Esophagus muscularis mucosa (tissue), 4 donors: ENCODE measurements at places on chromosomes 16 and 17.

- DNase-seq, result no peak
These were observed 4.0 kb downstream of the SDF2 start for GRCh38 chr17:28657756-28658155.

DNA sequence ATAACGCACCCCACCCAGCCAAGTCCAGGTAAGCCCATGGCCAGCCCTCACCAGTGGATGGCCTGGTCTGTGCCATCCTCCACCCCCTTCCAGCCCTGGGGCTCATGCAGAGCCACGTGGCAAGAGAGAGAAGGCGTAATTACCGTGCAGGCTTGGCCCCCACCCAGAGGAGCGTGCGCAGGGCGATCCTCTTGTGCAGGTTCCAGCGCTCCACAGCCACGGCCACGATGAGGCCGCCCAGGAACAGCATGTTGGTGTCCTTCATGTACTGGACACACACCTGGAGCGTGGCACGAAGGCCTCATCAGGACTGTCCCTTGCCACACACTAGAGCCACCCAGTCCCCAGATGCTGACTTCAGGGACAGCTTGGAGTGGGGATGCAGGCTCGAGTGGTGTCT is 6.7 kb downstream of the SLC13A5 start:
- no peak for DNase-seq

- DNase-seq, result no peak
These were observed 48.9 kb downstream of the IRX6 start for GRCh38 chr16:55372792-55373488.

DNA sequence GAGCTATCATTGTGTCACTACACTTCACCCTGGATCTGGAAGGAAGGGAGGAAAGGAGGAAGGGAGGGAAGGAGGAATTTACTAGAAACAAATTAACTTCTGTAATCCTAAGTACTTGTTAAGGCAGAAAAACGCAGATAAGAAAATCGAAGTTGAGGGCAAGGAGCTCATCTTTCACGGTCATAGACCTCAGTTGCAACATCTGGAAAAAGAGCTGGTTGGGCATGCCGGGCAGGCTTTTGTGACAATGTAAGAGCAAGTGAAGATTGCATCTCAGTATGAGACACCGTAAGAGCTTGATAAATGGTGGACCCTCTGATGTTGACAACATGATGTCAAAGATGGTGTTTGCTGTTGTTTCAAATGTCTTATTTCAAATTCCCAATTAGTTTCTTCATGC is 721.5 kb downstream of the MAF start:
- no peak for DNase-seq

GRCh38 chr16:68627951-68628425 is 17.1 kb upstream of the CDH3 start:
- no peak for DNase-seq

- no peak for DNase-seq
These were observed 22.8 kb downstream of the G6PC3 start for GRCh38 chr17:44093231-44093900.

DNA sequence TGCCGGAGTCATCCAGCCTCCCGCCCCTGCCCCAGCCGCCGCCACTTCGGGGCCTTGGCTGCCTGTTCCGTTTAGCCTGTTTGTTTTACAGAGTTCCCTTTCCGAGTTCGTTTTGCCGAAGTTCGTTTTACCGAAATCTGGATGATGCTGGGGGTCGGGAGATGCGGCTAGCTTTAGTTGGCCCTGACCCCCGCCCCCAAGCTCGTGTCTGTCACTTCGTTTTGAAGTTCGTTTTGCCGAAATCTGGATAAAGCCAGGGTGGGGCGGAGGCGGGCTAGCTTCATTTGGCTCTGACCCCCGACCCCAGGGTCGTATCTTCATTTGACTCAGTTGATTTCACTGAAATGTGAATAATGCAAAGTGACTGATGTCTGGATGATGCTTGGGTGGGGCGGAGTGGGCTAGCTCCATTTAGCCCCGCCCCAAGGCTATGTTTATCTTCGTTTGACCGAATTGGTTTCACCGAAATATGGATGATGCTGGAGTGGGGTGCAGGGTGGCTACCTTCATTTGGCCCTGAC is 591 bp downstream of the PSMD7 start:
- DNase-seq, result no peak

- DNase-seq, result no peak
These were observed 24.4 kb upstream of the GPT2 start for GRCh38 chr16:46859719-46860152.

GRCh38 chr17:41784207-41784744 is 2.2 kb downstream of the JUP start:
- DNase-seq, result no peak

- DNase-seq, result no peak
These were observed 82.4 kb downstream of the NDE1 start for GRCh38 chr16:15732416-15732815.

DNA sequence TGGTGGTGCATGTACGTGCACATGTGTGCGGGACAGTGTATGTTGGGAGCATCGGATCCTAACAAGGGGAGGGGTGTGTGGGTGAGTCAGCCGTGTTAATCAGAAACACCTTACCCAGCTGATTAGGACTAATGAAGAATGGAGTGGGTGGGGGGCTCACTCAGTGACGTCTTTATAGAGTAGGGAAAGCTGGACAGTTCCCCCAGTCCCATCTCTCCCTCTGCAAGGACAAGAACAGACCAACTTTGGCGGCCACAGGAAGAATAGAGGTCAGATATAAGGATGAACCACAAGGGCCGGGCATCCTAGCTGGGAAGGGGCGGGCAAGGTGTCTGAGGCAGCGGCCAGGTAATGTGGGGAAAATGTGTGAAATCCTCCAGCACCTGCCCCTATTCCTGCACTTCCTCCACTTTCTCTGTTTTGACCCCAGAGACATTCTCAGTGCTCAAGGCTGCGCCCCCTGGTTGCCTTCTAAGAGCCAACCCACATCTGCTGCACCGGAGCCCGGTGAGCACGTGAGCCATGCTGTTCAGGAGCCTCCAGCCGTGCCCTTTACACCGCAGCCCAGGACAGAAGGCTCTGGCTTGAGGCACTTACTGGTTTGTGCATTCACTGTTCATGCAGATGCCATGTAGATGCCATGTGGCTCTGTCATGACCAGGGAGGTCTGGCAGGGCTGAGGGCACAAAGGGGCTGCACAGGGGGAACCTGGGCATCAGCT is 18.9 kb upstream of the TBX21 start:
- DNase-seq, result no peak

DNA sequence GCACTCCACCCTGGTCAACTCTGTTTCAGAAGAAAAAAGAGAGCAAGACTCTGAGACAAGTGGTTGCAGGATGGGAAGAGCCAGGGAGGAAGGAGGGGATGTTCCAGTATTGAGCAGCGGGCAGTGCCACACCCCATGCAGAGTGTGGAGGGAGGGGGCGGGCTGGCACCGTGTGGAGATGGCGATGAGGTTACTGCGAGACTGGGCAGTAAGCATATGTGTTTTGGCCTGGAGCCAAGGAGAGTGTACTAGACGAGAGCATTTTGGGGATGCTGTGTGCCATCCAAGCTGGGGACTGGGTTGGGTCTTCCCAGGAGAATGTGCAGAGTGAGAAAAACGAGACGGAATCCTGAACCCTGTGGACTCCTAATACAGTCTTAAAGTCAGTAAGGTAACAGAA is 3.4 kb downstream of the TBC1D24 start:
- no peak for DNase-seq

DNA sequence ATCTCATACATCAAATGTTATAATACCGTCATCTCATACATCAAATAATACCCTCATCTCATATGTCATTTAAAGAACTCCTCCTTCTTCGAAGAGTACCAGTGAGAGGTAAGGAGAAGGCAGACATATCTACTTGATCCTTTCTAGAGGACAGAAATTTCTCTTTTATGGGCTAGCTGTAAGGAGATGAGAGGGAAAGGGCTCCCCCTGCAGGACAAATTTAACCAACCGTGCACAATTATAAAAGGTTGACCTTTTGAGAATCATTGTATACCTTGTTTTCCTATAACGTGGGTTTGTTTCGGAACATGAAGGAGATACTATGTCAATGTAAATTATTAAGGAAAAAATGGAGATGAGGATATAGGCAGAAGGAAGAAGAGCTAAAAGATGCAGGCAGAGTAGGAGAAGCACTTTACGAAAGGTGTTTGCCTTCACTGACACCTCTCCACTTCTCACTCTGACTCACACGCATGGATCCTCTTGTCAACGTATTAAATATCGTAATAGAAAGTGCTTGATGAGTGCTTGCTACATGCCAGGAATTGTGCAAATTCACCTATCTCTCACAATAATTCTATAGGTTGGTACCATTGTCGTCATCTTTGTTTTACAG is 465.9 kb upstream of the ERCC4 start:
- no peak for DNase-seq

GRCh38 chr17:48787828-48788227 is 29.2 kb downstream of the TTLL6 start:
- no peak for DNase-seq

DNA sequence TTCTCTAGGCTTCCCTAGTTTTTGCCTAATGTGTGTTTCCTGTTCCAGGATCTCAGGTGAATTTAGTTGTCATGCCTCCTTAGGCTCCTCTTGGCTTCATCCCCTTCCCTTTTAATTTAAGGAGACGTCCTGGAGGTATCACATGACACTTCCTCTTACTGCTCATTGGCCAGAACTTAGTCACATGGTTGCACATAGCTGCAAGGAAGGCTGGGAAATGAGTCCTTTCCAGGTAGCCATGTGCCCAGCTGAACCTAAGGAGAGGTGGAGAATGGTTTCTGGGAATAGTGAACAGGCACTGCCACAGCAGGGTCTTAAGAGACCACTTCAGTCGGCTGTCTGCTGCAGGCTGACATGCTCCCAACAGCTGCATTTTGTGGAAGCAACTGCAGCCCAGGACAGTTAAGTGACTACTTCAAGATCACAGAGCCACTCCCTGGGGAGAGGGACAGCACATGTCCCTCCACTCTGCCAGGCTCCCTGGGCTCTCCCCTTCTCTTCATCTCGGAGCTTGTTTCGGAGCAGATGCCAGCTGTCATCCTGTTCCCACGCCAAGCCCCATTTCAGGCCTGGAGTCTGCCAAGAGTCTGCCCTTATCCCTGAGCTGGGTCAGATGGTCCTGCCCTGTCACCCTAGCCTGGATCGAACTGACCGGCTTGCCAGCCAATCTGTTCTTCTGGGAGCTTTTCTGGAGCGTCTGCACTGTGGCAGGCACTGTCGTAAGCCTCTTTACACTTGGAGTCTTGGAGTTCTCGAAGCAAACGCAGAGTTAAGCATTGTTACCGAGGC is 81.4 kb upstream of the FOXF1 start:
- no peak for DNase-seq

GRCh38 chr16:85901773-85902365 is 2.9 kb downstream of the IRF8 start:
- no peak for DNase-seq

DNA sequence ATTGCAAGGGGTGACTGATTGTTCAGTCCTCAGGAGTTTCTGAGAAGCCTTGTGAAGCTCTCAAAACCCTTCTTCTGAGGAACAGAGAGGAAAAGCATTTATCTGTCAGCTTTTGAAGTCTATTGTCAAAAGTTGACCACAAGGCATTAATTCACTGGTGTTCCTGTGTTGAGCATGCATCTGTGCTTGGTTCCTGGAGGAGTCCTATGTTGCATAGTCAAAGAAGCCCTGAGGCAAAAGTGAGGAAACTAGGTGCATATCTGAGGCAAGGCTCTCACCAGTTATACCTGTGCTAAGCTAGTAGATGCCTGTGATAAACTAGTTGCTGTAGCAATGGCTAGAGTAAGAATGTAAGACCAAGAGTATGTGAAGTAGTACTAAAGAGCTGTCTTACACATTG is 1.8 kb upstream of the HEATR6 start:
- DNase-seq, result no peak

GRCh38 chr17:9270921-9271320 is 249.6 kb downstream of the NTN1 start:
- DNase-seq, result no peak

GRCh38 chr16:78390508-78391324 is 291.3 kb downstream of the WWOX start:
- no peak for DNase-seq

DNA sequence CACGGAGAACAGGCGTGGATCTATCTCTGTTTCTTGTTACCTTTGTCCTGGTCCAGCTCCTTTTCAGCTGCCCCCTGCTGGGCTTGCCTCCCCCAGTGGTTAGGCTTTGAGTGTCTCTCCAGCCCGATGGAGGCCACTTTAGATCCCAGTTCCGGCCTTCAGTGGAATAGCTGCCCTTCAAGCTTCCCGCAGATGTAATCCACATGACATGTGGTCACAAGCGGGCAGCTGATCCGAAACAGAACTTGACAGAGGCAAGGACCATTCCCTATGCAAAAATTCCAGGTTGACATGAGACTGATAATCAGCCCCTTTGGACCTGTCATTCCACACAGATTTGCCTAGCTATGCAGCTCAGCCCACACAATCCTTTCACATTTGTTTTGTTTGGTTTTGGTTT is 40.6 kb upstream of the AQP8 start:
- no peak for DNase-seq

DNA sequence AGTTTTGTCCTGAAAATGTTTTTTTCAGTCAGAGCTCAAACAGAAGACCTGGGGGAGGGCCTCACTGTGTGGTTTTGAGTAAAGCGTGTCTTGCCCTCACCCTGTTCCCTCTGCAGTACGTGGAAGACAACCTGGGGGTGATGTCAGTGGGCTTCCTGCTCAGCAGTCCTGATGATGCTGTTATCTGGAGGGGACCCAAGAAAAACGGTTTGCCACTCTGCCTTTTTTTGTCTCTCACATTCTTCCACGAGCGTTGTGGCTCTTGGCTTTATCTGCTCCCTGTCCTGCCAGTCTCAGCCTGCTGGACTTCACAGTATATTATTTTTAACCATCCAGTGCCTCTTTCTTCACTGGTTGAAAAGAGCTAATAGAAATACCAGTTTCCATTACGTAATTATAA is 12.9 kb downstream of the NUBP1 start:
- no peak for DNase-seq

- no peak for DNase-seq
These were observed 15.9 kb downstream of the ST6GALNAC2 start for GRCh38 chr17:76569607-76570279.

- DNase-seq, result no peak
These were observed 12.3 kb downstream of the NUPR1 start for GRCh38 chr16:28526201-28527099.

DNA sequence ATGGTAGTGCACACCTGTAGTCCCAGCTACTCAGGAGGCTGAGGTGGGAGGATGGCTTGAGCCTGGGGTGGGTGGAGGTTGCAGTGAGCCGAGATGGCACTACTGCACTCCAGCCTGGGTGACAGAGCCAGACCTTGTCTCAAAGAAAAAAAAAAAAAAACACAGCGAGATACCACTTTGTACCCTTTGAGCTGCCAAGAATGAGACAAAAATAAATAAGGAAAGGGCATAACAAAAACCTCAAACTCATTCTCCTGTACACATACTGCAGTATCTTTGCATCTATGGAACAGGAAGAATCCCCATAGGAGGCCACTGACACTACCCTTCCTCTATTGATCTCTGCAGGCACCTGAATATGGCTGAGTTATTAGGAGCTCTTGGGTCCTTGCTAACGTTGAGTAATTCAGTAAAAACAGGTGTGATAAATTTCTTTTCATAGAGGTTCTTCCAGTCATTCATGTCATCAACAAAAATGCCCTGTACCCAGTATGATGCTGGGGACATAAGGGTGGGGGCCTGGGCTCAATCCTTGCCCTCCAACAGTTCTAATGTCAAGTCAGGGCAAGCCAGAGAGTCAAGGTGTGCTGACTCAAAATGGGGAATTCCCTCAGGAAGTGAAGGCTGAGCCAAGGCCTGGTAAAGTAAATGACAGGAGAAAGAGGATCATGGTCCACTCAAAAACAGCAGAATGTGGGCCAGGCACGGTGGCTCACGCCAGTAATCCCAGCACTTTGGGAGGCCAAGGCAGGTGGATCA is 26.9 kb downstream of the RANBP10 start:
- DNase-seq, result no peak

- DNase-seq, result no peak
These were observed 6.4 kb upstream of the LGALS3BP start for GRCh38 chr17:78986048-78986648.
